ENCODE measurements at places on chromosomes 2 and 18.

- DNase-seq = peak; percentile 91
These were observed 13.0 kb downstream of the ODC1 start for GRCh38 chr2:10434886-10435819.

DNA sequence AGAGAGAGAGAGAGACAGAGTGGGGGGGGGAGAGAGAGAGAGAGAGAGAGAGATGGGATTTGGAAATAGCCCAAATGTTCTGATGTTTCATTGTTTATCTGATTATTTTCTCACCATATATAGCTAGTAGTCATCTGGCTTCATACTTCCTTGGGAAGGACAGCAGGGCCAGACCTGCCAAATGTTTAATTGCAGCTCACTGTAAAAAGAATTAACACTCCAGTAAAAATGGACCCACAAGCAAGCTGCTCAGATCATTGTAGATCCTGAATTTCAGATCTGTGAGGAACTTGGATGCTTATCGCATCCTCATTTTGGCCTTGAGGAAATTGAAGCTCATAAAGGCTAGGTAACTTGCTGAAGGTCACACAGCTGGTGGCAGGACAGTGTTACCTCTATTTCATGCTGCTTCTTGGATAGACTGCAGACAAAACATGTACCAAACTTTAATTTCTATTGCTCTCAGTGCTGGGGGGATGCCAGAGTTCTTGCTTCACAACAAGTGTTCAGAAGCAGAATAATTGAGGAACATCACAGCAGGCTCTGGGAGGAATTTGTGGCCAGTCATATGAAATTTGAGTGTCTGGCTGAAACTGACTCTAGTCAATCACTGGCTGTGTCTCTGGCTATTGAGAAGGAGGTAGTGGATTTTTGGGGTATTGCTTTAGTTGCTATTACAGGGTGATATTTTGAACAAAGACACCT is 223.5 kb downstream of the PIK3C3 start:
- DNase-seq = no peak

DNA sequence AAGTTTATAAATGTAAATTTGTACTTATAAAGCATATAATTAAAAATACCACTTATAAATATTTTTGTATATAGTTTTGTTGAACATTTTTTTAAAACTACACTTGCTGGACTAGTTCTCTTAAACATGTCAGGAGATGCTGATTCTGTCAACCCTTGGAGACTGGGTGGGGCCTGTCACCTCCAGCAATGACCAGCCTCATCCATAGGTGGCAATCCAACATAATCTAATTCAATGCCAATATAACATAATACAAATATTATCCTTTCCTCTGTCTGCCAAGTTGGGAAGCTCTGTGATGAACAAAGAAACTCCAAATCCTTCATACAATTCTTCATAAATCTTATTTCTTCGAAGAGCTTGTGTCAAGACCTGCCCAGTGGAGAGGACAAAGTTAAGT is 140.4 kb downstream of the RBMS1 start:
- DNase-seq = peak; percentile 4

GRCh38 chr18:53785811-53786210 is 438.7 kb downstream of the MBD2 start:
- DNase-seq = no peak

DNA sequence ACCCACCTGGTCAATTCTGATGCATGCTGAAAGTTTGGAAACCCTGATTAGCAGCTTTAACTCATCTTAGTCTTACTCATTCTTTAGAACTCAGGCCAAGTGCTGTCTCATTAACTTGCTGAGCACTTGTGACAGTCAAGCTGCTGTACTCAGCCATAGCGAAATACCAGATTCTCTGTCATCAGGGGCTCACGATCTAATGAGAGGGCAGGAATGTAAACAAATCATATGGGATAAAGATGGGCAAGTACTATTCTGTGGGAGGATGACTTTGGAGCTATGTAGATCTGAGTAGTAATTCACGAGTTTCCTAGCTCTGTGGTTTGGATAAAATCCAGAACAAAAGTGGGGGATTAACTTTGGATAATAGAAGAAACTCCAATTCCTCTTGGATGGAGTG is 376.6 kb downstream of the HRH4 start:
- DNase-seq = no peak

DNA sequence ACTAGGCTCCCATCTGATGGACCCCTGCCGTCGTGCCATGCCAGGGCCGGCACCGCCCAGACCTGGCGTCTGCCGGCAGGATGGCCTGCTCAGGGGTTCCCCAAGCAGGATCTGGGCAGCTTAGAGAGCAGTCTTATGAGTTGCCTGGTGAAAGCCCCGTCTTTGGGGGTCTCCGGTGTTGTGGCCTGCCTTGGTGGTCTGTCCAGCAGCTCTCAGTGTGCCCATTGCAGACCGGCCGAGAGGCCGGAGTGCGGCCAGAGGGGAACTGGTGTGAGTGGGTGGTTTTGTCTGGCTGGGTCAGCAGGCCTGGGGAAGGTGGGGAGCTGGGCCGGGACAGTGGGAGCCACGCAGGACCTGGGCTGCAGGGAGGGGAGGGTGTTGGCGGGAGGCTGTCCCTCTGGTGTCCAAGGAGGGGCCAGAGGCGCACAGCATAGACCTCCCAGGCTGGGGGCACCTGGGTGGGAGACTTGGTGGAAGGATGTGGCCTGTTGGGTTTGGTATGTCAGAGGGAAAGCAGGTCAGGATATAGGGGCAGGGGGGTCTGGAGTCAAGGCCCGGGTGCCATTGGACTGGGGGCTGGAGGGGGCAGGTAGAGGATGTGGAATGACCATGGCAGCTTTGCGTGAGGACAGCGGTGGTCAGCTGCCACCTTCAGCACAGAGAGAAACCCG is 16.5 kb downstream of the GPC1 start:
- no peak for DNase-seq

DNA sequence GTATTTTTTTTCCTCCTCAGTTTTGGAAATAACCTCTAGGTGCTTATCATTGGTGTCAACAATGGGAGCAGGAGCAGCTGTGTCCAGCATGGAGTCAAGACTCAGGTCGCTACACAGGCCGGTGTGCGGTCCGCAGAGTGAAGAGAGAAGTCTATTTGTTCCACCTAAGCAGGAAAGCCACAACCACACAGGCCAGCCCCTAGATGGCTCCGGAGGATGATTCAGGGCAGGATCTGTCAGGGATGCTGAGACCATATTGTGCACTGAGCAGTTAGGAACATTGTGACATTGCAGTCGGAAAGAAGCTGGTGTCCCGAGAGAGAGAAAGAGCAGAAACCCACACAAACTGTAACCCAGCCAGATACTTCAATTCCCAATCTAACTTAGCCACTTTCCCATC is 136.9 kb downstream of the GAREM1 start:
- DNase-seq = no peak

GRCh38 chr2:163658556-163658955 is 77.3 kb downstream of the FIGN start:
- no peak for DNase-seq

DNA sequence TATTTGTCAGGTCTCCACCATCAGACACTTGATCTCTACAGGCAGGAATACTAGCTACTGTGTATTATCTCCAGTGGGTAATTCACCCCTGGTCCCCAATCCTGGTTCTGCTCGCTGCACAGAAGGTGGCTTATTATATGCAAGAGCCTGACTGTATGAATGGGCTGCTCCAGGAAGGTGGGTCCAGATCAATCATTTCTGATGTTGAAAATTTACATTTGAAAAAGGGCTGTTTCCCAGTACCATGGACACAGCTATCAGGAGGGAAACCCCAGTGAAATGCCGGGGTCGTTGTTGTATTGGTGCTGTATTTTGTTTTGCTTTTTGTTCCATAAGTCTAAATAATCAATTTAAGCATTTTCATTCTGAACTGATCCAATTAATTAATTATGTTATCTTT is 367.6 kb downstream of the RND3 start:
- no peak for DNase-seq

- peak; percentile 53 for DNase-seq
These were observed 199.8 kb downstream of the CLIP4 start for GRCh38 chr2:29314816-29315571.

DNA sequence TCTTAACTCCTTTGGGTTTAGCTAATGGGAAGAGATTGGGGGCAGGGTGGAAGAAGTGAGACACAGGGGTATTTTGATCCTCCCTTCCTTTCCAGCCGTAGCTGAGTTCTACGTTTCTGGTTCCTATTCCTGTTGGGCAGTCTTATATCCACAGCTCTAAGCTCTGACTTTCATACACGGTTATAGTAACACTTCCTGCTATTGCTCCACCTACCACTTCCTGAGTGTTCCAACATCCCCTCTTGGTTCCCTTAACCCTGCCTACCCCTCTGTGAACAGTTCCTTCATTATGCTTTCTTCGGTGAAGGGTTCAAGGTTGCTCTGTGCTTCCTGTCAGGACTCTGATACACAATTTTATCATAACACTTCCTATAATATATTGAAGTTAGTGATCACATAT is 205.1 kb downstream of the DNAH7 start:
- DNase-seq = no peak

DNA sequence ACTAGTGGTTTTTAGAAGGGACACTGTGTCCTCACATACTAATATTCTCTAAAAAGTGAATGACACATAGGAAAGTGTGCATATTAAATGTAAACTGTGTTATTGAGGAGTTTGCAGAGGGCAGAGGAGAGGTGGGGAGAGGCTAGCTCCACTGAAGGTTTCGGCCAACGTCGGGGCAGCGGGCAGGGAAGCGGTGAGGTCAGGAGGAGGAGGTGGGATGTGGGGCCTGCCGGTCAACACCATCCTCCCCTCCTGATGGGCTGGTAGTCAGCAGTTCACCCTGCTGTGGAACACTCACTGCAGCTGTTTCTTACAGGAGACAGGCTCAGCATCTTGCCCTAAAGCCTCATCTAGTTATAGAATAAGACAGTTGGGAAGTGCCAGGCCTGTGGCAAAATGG is 74.2 kb downstream of the ARHGEF4 start:
- no peak for DNase-seq

DNA sequence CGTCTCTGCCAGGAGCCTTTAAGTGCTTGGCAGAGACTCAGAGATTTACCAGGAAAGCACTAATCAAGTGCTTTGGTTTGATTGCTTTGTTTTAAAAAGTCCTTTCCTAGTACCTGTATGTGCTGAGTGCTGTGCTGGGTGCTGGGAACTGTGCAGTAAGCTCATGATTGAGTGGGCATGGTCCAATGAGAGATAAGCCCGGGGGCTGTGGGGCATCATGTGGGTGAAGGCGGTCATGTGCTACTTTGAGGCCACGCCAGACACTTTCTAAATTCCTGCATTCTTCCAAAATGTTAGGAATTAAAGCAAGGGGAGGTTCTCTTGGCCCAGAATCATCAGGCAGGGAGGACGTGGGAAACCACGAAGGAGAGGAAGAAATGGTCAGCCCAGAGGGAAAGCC is 109.0 kb downstream of the ACAA2 start:
- DNase-seq = no peak

GRCh38 chr2:67050622-67051021 is 346.5 kb upstream of the ETAA1 start:
- DNase-seq = no peak

DNA sequence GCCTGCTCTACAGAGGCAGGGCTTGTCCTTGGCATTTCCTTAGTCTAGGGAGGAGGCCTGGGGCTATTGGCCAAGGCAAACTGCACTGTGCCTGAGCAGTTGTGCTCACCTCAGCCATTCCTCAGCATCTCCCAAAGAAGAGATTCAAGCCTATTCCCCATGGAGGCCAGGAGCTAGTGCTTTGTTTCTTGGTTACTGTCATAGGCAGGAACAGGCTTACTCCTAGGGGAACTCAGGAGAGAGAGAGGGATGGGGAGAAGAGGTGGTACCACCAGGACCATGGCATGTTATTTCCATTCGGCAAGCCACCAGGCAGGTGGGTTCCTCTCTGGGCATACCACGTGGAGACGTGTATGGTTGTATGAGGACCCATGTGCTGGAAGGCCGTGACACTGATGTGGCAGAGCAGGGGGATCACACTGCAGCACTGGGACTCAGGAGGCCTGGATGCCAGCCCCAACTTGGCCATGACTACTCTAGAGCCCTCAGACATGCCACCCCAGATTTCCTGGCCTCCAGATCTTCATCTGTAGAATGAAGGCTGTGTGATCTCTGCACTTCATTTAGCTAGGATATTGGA is 233.7 kb downstream of the LOXHD1 start:
- no peak for DNase-seq

GRCh38 chr18:2139691-2140090 is 431.6 kb downstream of the METTL4 start:
- no peak for DNase-seq

GRCh38 chr2:31333046-31333445 is 81.5 kb downstream of the XDH start:
- DNase-seq = no peak

DNA sequence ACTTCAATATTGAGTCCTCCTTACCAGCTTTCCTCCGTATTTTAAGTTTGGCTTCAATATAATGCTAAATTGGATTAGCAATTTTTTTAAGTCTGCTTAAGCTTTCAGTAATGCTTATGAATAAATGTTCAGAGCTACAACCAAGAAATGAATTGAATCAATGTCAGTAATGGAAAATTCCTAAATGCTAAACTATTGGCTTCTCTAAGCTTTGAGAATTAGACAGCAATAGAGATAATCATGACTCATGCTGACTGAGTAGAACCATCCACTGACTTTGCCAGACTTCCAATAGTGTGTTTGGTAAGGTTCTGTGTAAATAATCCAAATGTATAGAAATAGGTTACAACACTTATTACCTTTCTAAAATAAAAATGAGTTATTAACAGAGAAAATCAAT is 8.9 kb upstream of the PDE1A start:
- DNase-seq = no peak

DNA sequence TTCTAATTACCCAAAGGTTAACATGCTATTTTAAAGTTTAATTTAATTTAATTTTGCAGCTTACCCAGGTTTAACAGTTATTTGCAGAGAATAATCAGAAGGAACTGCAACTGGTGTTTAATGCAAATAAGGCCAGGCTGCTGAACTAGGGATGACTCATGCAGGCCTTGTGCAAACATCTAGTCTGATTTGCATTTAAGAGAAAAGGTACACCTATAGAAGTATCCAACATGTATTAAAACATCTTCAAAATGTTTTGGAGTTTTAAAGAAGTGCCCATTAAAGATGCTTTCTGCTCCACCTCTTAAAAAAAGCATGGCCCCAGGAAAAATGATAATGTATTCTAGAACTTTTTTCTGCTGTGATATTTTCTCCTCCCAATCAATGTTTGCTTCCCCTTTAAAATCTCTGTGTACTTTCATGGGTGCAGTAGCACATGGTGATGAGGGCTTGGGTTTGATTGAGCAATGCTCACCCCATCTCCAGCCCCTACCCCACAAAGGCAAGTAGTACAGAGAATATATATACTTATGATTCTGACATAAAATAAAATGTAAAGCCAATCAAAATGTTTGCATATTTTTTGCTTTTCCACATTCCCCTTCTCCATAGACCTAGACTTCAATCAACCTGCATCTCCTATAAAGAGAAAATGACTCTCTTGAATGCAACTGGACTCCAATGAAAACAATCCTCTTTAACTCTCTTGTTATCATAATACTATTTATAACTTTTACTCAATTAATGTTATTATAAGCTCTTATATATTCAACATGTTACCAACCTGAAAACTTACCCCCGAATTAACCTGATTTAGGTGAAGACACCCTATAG is 54.1 kb downstream of the ATP8B1 start:
- peak; percentile 40 for DNase-seq

GRCh38 chr2:25853038-25853638 is 25.1 kb downstream of the ASXL2 start:
- no peak for DNase-seq
